ENCODE measurements at places on chromosomes 11 and 22.

DNA sequence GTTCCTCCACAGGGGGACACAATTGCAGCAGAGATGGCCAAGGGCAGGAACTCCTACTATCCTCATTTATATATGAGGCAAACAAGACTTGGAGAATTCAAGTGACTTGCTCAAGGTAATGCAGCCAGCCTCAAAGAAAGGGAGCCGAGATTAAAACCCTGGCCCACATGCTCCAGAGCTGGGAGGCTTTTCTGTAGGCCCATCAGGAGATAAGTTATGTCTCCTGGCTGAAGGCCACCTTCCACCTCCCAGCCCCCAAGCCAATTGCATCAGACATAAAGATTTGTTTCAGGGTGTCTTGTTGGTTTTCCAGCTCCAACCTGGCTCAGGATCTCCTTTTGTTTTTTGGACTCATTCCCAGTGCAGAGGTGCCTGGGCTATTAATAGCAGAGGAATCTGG lies 59.5 kb downstream of the SMIM38 start:
- DNase-seq = no peak

DNA sequence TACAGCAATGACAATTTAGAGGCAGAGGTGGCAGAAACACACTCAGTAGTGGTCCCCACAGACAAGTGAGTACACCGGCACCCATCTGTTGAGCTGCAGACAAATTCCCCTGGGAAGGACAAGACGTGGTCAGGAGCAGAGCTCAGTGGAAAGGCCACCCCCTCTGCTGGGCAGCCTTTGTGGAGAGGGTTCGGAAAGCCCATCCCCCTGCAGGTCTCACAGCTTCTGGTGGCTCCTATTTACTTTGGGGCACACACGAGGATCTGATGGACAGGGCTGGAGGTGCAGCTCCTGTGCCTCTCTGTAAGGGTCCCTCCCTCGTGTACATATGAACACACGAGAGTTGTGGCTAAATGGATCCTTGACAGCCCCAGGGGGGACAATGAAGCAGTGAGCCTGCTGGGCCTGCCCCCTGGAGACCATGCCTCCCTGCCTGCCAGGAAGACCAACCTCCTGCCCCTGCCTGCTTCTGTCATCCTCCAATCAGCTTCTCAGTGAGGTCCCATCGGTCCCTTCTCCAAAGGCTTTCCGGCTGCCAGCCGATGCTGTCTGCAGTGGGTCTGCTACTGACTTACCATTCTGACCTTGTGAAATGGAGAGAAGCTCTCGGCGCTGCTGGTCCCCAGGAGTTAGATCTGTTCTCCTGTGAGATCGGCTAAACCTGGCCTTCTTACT lies 161.5 kb downstream of the CACNA1I start:
- no peak for DNase-seq

DNA sequence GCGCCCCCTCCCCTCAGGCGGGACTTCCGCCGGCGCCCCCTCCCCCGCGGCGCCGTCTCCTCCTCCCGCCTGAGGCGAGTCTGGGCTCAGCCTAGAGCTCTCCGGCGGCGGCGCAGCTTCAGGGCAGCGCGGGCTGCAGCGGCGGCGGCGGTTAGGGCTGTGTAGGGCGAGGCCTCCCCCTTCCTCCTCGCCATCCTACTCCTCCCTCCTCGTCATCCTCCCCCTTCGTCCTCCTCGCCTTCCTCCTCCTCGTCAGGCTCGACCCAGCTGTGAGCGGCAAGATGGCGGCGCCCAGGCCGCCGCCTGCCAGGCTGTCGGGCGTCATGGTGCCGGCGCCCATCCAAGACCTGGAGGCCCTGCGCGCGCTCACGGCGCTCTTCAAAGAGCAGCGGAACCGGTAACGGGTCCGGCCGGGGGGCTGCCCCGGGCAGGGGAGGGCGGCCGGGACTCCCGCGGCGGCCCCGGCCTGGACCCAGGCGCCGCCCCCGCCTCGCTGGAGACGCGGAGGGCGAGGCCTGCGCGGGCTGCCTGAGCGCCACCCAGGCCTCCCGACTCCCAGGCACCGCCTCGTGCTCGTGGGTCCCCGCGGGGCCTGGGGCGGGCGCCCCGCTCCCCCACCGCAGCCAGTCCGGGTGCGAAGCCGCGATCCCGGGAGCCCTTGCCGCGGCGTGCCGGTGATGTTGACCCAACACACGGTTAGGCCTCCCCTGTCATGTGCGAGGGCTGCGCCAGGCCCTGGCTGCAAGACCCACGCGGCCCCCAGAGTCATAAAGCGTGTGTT lies at the start of gene ATXN10:
Gene ATXN10, plus strand, starts transcription at position 52 of the 781 bp plus-strand sequence. Its CDS starts 230 bp downstream, at position 282.
- DNase-seq = peak; percentile 73

GRCh38 chr22:50035131-50035881 lies 22.7 kb upstream of the IL17REL start:
- DNase-seq = no peak

- no peak for DNase-seq
These were observed 24.3 kb downstream of the LRP5 start for GRCh38 chr11:68336716-68337115.

- no peak for DNase-seq
These were observed 31.6 kb downstream of the SLC36A4 start for GRCh38 chr11:93166194-93166593.

DNA sequence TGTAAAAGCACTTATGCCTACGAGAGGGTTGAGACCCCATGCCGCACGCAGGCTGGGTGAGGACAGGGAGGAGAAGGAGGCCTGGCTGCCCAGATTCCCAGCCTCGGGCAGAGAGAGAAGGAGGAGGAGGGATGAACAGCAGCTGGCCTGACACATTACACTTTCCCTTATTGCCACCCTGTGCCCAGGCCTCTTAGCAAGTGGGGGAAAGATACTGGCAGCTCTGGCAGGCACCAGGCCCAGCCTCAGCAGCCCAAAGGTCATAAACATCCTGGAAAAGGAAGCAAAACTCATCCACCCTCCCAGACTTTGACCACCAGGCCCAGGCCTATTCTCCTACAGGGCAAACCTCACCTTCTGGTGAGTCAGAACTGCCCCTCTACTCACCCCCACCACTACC lies 4.7 kb downstream of the PLAAT3 start:
- DNase-seq = no peak

DNA sequence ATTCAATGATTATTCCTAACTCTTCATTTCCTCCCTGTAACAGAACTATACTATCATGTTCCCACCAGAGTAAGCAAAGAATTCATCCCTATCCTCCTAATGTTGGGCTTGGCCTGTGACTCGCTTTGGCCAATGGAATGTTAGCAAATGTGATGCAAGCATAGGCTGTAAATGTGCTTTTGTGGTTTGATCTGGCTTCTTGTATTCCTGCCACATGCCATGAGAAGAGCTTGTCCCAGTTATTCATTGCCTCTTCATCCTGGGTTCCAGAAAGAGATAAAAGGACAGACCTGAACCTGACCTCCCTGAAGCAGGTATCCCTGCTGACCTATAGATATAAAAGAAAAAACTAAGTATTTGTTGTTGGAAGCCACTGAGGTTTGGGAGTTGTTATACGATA lies 51.0 kb downstream of the SYTL2 start:
- DNase-seq = no peak

GRCh38 chr11:35623621-35624168 lies 5.4 kb downstream of the FJX1 start:
- DNase-seq = no peak

- DNase-seq = no peak
These were observed 6.7 kb downstream of the CHRM1 start for GRCh38 chr11:62914416-62914815.

DNA sequence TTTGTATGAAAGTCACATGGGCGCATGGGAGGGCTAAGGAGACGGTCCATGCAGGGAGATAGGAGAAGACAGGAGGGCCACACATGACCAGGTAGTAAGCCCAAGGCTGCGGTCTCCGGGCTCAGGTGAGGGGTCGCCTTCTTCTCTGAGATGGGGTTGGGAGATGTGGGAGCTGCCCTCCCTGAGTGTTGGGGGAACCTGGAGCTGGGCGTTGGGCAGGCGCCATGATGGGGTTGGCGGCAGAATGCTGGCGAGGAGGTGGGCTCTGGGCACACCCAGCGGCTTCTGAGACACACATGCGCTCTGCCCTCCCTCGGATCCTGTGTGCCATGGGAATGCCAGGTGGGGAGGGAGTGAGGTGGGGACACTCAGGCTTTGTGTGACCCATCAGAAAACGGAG lies 254.8 kb downstream of the TBC1D22A start:
- DNase-seq = no peak

DNA sequence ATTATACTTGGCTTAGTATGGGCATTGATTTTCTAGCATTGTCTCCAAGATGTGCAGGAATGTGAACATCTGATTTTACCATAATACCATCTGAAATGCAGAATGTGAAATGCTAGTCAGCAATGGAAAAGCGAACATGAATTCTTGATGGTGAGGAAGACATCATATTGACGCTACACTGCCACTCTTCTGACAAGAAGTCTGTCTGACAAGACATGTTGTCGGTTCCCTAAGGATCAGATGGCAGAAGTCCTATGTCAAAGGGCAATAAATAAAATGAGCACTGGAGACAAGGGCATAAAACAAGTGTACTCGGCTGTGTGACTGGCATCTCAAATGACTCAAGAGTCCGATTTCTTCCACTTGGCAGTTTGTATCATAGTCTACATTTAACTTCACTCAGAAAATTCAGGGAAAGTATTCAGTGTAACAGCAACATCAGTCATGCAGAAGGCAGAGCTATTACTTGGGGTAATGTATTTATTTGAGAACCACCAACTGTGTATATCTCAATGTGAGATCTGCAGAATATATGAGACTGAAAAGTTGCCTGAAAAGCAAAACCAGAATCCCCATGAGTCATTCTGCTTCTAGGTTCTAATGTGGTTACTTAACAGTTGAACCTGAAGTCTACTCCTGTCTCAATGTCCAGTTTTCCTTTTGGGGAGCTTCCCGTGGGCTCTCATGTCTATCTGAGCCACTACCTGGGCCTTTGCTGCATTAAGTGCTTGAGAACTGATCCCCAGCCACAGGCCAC lies 51.5 kb downstream of the SLC17A6 start:
- no peak for DNase-seq

GRCh38 chr22:27752771-27753170 lies 48.8 kb downstream of the MN1 start:
- DNase-seq = no peak

DNA sequence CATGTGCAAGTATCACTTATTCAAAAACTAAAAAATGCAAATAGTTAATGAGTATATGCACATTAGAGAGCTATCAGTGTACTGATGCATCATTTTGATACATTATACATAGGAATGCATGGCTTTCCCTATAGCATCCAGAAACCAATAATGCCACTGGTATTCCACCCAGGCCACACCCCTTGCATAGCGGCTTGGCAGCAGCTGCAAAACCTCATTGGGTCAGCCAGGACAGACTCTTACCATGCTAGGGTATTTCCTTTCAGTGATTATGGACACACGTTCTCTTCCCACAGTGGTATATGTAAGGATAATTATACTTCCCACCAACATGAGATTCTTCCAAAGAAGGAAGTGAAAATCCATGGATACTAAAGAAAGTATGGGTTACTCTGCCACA lies 145.9 kb upstream of the PITPNB start:
- no peak for DNase-seq

DNA sequence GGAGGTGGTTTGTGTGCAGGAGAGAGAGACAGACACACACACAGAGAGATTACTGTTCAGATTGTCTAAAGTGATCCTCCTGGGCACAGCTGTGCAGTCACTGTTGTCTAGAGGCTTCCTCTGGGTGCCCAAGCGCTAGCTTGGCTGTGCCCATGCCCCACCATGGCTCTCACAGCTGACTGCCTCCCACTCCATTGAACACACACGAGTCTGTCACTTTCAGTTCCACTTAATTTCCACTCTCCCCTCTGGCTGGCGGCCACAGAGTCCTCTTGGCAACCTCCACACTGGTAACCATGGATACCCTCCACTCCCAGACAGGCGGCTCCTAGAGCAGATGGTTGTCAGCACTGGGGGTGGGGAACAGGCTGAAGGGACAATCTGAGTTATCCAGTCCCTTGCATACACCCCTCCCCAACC lies 29.1 kb downstream of the MAP6 start:
- peak; percentile 45 for DNase-seq

DNA sequence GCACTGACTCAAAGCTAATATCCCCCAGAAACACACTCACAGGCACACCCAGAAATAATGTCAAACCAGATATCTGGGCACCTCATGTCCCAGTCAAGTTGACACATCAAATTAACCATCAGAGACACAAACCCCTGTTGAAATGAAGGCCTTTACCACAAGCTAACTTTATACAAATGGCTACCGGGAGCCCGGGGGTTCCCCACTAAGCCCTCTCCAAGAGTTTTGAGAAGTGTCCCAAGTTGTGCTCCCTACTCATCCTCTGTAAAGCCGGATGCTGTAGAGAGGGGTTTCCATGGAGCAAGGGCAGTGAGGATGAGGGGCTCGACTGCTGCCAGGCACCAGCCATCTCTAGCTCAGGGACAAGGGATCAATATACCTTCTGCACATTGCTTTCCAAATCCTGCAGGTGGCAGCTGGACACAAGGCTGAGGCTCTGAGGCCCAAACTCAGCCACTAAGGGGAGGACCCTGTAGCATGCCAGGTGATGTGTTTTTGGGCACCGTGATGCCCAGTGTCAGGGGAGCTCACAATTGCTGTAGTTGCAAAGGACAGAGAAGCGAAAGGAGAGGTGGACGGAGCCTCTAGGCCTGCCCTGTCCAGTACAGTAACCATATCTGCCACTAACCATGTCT lies 145.7 kb downstream of the TTC17 start:
- DNase-seq = no peak

GRCh38 chr11:30364139-30364836 lies 41.4 kb downstream of the ARL14EP start:
- DNase-seq = no peak

DNA sequence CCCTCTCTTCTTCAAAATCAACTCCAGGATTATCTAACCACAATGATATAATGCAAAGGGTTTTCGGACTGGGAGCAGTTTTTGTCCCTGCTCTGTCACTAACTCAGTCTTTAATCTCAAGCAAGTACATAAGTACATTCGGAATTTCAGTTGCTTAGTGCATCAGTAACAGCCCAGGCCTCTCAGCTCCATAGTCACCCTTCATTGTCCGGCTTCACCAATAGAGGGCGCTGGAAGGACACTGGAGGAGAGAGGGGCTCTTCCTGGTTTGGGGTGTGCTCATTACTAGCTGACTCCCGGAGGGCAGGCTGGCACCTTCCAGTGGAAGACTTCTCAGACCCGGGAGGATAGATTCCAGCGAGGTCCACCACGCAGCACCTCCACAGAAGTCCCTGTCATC lies 90.4 kb upstream of the PDGFD start:
- DNase-seq = peak; percentile 8

DNA sequence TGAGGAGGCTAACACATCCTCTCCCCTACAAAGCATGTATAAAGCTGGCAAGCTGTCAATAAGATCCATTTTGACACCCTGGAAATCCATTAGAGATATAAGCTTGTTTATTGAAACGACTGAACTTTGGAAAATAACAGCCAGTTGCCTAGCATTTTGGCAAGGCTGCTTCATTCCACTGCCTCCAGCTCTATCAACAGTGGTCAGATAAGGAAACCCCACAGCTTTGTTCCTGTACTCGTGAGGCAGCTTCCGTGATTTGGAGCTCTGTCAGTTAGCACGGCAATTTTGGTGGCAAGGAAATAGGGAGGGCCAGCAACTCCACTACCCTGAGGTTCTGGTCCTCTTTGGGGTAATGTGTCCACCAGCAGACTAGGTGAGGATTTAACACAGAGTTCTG lies 2.0 kb upstream of the OR51S1 start:
- no peak for DNase-seq

- no peak for DNase-seq
These were observed 279.9 kb downstream of the BRD1 start for GRCh38 chr22:49547751-49548239.
